ENCODE measurements at places on chromosomes 3 and 15. TPM values are rescaled to one million over a fixed set of nuclear protein-coding genes. Genes with fewer than 3 reads are reported as not detected.

- no peak for DNase-seq
Observed at GRCh38 chr3:5143464-5143863, 21.4 kb downstream of the ARL8B start.

TMC3 gene
- polyA plus RNA-seq: 0.18 TPM

DNA sequence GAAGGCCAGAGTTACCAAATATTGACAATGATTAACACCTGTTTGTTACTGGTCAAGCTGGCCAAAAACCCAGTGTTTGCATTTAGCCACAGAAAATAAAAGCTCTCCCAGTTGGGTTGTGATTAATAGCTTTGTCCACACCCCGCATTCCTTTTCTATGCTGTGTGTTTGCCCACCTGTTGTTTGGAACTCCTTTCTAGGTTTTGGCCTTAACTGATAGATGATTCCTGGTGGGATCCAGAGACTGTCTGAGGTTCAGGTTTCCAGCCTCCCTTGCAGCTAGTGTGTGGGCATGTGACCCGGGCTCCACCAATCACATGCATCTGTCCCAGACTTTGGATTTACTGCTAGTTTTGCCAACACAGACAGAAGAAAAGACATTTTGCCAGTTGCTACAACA is 83.8 kb downstream of the PTPRG start:
- no peak for DNase-seq

DNA sequence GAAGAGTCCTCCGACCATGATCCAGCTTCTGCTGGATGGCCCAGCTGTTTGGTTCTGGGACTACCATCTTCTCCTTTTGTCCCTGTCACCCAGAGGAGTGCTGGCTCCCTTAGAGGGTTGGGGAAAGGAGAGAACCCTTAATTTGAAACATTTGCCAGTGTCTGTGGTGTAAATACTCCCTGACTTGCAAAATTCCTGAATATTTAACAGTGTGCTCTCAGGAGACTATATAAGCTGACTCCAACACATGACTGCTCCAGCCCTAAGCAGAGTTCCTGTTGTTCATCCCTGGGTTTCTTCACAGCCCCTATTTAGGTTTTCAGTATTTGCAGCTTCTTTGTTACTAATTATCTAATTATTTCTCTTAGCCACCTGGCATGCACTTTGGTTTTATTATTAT is 133.1 kb downstream of the CPNE4 start:
- no peak for DNase-seq

- no peak for DNase-seq
Observed at GRCh38 chr3:108823227-108823626, 641 bp downstream of the TRAT1 start.

DNA sequence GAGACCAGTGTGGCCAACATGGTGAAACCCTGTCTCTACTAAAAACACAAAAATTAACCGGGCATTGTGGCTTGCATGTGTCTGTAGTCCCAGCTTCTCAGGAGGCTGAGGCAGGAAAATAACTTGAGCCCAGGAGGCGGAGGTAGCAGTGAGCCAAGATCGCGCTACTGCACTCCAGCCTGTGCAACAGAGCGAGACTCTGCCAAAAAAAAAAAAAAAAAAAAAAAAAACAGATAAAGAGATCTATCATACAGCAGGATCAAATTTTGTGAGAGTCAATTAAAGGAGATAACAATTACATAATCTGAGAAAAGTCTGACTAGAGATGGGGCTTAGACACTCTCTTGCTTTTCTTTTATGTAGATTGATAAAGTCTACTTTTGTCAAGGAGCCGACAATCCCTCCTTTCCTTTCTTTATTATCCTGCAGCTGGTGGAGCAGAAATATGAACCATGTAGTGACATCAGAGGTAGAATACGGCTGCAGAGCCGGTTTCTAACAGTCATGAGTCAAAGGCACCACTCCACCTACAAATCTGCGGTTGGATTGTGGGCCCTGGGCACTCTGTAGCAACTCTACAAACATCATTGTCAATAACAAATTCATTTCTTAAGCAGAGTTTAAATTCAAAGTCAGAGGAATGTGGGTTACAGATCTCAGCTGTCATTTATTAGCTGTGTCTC is 9.0 kb downstream of the C2CD4A start:
- DNase-seq: no peak

PDZRN3 gene
- polyA plus RNA-seq: 55.1 TPM

SPG21 gene
- polyA plus RNA-seq: 83.0 TPM

DNA sequence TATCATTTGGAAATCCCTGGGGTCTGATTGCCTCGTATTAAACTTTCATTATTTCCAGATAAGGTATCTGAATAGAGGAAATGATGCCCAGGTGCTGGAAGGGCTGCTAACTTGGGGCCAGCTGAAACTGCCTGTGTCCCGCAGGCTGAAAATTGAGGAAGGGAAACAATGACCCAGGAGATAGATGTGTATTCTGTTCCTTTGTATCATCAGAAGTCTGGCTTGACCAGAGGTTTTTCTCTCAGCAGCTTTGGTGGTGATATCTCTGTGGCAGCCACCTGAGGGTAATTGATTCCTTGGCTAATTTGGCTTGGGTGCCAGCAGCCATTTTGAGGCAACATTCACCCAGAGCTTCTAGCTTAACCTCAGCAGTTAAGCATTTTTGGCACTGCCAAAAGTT is 90.0 kb upstream of the STT3B start:
- DNase-seq: no peak
